ENCODE measurements at places on chromosomes 16 and 17. TPM values are rescaled to one million over a fixed set of nuclear protein-coding genes. Genes with fewer than 3 reads are reported as not detected.

SDR42E2 gene
- total RNA-seq, result not detected

PRR15L gene
- not detected for total RNA-seq

CIAPIN1 gene
- total RNA-seq, result 89.2 TPM

CCL8 gene
- total RNA-seq, result not detected

DNA sequence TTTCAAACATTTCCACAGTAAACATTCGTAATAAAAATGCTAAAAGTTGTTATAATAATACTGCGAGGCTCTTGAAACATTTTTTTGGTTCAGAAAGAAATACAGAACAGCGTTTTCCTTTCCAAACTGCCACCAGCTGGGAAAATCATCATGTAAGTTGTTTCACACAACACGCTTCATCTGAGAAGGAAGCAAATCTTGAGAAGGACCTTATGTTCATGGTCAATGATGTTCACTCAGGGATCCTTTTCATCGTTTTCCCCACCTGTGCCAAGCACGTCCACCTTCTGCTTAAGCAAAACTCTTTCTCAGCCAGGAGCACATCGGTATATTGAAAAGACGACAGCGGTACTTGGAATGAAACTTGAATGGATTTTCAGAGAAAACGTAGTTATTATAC lies 274.5 kb upstream of the ELAC2 start:
- DNase-seq, result no peak
- no peaks in the 10 kb centered on the region for H3K27me3 ChIP-seq

GRCh38 chr17:55576237-55576995 lies 65.2 kb upstream of the SMIM36 start:
- no peaks in the 10 kb centered on the region for H3K4me1 ChIP-seq
- DNase-seq, result no peak
- H3K36me3 ChIP-seq, result no peaks in the 10 kb centered on the region
- H3K27me3 ChIP-seq, result no peaks in the 10 kb centered on the region

Measured in neural progenitor cell (in vitro differentiated cells).